Ureter (tissue), 1 donor: ENCODE measurements at places on chromosomes 1 and 21. TPM values are rescaled to one million over a fixed set of nuclear protein-coding genes. Genes with fewer than 3 reads are reported as not detected.

The C8B gene
- not detected for total RNA-seq

The TMEM81 gene
- total RNA-seq = 1.5 TPM

DNA sequence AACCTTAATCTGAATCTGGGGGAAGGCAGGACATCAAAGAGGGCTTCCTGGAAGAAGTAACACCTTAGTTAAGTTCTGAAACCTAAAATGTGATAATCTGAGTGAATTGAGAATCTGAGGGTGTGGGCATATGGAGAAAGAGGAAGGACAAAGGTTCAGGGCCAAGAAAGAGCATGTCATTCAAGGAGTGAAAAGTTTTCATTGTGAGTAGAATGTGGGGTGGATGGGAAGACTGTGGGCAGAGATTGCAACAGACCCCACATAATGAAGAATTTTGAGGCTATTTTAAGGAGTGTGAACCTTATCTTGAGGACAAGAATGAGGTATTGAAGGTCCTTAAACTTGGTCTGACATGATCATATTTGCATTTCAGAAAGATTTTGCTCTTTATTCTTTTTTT, 227.2 kb downstream of the PTGER3 start:
- no peak for DNase-seq

DNA sequence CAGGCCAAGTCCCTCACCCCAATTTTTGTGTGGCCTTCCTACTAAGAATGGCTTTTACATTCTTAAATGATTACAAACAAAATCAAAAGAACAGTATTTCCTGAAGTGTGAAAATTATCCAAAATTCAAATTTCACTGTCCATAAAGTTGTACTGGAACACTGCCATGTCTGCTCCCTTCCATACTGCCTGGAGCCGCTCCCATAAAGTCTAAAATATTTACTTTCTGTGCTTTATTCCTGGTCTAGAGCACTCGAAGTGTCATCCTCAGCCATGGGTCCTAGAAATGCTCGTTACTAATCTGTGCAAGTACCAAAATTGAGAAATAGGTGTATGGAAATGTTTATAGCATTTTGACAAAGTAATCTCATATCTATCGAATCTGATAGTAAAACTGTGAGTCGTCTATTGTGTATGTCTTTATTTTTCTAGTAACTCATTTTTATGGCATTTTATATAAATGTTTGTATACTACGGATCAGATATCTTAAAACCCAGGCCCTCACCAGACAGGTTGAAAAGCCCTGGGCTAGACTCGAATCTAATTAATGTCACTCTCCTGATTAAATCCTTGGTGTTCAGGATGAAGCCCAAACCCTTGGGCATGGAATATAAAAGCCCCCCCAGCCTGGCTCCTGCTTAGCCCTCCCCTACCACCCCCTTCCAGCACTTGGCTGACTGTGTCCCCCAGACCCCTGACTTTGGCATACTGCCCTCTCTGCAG, 4.9 kb downstream of the LBR start:
- no peak for DNase-seq

- no peak for DNase-seq
Measured at GRCh38 chr1:100643471-100644196, 75.9 kb upstream of the VCAM1 start.

GRCh38 chr1:162271972-162272371, 104.7 kb downstream of the SPATA46 start:
- DNase-seq = no peak

GRCh38 chr1:241343956-241344355, 13.0 kb downstream of the RGS7 start:
- DNase-seq = no peak

DNA sequence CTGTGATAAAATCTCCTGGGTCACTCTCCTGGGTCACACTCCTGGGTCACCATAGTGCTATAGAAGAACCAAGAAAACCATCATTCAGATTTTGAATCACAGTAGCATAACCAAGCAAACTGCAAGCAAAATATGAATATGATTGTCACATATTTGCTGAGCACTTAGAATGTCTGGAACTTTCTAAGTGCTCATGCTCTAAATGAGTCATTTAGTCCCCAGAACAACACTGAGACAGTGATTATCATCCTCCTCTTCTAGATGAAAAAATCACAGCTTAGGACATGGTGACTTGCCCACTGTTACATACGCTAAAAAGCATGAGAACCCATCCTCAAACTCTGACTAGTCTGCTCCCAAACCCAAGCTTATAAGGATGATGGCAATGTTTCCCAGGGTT, 39.5 kb upstream of the DDAH1 start:
- no peak for DNase-seq

DNA sequence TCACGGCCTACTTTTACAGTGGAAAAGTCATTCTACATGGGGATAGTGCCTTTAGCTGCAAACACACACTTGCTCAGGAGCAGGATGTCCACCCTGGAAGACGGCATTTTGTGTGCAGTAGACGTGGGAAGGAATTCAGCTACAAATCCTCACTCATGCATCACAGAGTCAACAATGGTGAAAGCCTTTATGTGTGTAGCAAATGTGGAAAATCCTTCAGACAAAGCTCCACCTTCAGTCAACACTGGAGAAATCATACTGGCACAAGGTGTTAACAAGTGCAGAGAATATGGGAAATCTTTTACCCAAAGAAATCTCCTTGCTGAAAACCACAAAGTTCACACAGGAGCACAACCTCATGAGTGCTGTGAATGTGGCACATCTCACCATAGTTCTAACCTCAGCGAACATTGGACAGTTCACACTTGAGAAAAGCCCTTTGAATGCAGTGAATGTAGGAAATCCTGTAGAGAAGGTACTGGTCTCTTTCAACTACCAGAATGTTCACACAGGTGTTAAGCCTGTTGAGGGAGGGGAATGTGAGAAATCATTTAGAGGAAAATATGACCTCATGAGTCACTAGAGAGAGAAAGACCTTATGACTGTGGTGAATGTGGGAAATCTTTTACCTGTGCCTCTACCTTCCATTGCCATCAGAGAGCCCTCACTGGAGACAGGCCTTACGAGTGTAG, 101.8 kb downstream of the PTGS2 start:
- DNase-seq = no peak
